ENCODE measurements at places on chromosomes 7 and 10. TPM values are rescaled to one million over a fixed set of nuclear protein-coding genes. Genes with fewer than 3 reads are reported as not detected.

LAMB1 gene
- 410 TPM for total RNA-seq

GRCh38 chr7:140078392-140078791, 15.6 kb upstream of the PARP12 start:
- DNase-seq, result no peak

- no peak for DNase-seq
Measured at GRCh38 chr7:92293896-92294590, 48.3 kb downstream of the ANKIB1 start.

DNA sequence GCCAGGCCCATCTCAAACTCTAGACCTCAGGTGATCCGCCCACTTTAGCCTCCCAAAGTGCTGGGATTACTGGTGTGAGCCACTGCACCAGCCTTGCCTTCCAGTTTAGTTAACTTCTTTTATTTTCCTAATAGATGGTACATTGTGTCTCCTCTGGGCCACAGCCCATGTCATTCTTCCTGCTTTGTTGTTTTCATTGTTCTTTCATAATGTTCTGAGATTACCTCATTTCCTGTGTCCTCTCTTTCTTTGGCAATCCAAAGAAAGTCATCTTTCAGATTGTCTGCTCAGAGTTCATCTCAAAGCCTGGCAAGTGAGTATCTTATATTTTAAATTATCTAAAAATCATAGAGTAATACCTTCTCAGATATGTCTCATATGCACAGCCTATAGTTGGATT, at the start of gene OLAH:
Gene OLAH (plus strand): TSS at position 270 of the 400 bp plus-strand sequence. CDS start 3,346 bp downstream, outside the sequence.
- no peak for DNase-seq

DNA sequence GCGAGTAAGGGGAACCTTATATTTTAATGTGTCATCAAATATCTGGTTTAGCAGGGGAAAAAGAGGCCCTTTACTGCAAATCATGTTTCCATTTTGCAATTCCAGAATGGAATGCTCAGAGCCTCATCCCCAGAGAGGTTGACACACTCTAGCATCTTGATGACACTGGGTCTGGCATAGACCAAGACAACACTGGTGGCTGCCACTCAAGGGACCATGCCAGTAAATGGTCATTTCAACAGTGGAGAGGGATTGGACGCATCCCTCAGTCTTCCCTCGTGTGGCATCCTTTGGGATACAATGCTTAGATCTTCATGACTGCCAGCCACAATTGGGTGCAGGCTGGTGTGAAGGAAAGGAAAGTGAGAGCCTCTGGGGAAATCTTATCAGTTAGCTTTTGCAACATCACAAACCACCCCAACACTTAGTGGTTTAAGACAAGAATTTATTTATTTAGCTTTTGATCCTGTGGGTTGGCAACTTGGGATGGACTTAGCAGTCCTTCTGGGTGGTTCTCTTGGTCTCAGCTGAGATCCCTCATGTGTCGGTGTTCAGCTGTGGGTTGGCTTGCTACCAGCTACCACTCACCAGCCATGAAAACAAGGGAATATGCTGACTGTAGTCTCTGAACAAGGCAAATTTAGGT, 21.6 kb downstream of the TACC2 start:
- DNase-seq, result no peak

DNA sequence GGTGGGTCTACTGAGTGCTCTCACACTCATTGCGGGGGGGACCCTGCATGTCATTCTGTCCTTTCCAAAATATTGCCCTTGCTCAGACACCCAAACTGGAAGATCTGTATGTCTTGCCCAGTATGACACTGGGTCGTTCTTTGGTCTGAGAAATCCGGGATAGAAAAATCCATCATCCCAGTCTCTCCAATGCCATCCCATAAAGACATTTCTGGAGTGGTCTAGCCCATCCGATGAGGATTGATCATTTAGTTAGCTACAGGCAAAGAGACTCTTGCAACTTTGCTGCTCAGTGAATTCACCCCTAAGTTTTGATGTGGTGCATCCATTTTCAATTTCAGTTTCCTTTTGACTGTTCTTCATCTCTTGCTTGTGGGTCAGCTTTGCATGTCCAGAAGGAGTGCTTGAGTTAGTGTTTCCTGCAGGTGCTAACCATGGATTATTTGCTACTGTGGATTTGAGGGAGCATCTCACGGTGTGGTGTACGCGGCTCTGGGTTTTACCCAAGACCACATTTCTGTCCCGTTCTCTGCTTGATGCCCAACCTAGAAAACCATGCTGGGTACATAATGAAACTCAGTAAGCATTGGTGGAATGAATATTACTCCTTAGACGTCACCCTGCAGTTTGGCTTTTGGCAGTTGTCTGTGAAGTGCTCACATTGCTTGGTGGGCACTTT, 247.0 kb upstream of the MKI67 start:
- no peak for DNase-seq

GATA3 gene
- not detected for total RNA-seq

Data from osteoblast (primary cell).